ENCODE measurements at places on chromosomes 6 and 20.
A peak's percentile ranks its signal among the peaks of the same experiment; 100 is the strongest.

DNA sequence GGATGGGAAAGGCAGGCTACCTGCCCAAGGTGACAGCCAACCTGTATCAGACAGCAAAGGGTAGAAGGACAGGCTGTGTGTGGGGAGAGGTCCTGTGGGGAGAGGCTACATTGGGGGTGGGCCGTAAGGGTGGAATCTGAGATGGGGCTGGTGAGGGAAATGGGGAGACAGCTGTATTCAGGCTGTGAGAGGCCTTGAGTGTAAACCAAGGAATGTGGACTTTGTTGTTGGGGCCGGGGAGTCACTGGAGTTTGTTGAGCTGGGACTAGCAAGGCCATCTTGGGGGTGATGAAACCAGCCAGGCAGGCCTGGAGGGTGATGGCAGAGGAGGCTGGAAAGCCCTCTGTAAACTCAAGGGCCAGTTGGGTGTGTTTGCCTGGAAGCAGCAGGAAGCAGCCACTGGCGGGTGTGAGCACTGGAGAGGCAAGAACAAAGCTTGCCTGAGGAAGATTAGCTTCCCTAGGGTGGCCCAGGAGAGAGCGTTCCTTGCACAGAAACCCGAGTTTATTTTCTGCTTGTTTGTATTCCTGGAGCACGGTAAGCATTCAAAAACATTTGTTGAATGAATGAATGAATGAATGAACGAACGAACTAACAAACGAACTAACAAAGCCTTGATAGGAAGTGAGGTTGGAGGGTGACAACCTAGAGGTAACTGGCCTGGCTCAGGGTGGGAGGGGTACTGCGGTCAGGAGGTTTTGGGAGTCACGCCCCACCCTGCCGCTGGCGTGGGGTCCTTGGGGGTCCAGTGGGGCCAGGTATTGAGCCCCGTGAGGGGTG, 18.9 kb downstream of the TTBK1 start:
- no peak for DNase-seq

- DNase-seq = no peak
Measured at GRCh38 chr6:54086439-54086838, 24.8 kb upstream of the MLIP start.

DNA sequence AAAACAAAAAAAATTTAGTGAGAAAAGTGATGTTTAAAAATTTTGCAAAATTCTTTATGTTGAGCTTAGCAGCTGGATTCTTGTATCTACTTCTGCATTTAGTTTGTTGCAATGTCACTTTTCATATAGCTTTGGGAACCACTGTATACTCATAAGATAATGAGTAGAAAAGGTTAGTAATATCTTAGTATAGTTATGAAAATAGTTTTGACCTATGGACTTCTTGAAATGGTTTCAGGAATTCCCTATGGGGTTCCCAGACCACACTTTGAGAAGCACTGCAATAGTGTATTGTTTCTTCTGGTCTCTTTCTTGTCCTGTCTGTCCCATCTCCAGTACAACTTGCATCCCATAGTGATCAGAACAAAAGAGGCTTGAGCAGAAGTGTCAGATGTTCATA, 29.4 kb downstream of the PPP1R16B start:
- peak; percentile 30 for DNase-seq

DNA sequence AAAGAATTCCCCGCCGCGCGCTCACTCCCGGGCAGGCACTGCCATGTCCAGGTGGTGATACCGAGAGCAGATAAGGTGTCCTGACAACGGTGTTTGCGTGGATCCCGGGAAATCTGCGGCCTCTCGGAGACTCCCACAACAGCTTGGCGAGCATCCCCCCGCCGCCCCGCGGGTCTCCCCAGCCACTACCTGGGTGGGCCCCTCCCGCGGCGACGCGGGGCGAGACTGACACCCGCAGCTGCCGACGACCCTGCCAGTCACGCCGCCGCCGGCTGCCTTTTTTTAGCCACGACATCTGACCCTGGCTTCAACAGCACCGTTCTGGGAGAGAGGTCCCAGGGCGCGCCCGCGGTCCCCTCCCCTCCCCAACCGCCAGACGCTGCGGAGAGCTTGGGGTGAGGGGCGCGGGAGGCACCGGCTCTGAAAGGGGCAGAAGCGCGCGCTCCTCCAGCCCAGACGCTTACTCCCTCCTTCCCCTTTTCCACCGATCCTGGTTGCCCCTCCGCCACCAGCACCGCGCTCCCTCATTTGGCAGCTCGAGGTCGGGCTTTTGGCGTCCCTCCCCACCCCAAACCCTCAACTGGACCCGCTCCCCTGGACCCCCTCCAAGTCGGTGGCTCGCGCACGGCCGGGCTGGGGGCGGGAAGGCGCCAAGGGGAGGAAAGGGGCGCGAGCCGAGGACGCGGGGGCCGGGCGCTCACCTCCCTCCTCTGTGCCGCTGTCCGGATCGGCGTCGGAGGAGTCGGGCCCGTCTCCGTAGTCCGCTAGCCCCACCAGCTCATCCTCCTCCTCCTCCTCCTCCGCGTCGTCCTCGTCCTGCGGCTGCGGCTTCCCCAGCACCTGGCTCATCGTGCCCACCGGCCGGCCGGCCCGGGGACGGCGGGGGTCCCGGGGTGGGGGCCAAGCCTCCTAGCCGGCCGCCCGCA, 665 bp downstream of the RRAGD start:
- DNase-seq = peak; percentile 34

Data from suppressor macrophage treated with lipopolysaccharide for 4 hours (primary cell).